ENCODE measurements at places on chromosomes 3 and 15.

GRCh38 chr3:126952261-126952982 is 30.5 kb upstream of the PLXNA1 start:
- no peak for DNase-seq

GRCh38 chr3:136818191-136818768 is 646 bp upstream of the SLC35G2 start:
- DNase-seq = peak; percentile 17

DNA sequence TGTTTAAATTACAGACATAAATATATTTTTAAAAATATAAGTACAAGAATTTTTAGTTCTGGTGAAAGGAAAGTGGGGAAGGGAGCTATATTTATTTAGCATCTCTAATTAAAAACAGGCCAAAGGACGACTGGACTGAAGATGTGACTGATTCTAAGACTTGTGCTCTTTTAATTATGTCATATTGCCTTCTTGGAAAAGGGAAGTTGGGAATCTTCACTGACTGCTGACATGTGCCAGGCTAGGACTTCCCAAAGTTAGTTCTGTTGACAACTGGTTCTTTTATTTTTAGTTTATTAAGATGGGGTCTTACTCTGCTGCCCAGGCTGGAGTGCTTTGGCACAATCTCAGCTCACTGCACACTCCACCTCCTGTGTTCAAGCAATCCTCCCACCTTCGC is 13.5 kb downstream of the CNOT10 start:
- DNase-seq = no peak

GRCh38 chr3:114308830-114309229 is 15.0 kb downstream of the TIGIT start:
- DNase-seq = peak; percentile 56

DNA sequence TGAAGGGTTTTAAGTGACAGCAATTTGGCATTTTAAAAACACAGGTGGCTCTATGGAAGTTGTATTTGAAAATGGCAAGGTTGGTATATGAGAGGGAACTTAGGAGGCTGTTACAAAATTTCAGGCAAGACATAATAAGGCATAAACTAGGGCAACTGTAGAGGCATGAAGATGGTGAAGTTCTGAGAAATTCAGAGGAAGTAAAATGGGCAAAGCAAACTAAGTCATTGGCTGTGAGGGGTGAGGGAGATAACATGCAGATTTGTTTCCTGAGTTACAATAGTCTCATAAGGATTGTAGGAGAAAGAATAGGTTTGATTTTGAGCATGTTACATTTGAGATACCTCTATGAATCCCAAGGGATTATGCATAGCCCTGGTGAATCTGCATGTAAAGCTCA is 302.9 kb upstream of the ARHGEF26 start:
- no peak for DNase-seq

DNA sequence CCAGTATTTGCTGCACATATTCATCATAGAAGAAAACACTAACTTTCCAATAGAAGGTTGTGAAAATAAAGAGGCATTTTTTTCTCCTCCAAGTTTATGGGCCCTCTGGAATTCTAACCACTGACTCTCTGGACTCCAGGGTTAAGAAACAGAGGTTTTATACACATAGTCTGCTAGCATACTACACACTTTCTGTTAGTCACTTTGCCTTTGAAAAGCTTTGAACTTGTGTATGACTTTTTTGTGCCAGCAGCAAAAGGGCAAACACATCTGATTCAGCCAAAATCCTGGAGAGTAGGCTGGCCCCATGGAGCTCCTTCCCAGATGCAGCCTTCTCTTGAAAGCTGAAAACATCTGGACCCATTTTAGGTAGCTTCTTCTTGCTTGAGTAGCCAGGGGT is 6.2 kb downstream of the ZIC4 start:
- no peak for DNase-seq

- no peak for DNase-seq
Measured at GRCh38 chr3:147380977-147381376, 25.4 kb downstream of the ZIC4 start.

DNA sequence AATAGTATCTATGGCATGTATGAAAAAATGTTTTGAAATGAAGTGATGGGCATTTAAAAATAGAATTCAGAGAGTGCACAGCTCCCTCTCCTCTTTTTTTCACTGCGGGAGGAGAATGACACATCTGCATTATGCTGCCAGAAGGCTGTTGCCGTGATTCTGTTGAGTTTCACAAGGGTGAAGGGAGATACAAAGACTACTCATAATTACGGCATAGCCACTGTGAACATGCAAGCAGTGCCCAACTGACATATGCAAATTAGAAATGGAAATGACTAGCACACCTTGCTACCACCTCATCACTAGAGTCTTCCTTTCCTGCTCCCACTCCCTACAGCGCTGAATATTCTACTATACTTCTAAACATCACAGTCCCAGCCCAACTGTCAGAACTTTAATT is 20.1 kb downstream of the IFT57 start:
- DNase-seq = no peak

DNA sequence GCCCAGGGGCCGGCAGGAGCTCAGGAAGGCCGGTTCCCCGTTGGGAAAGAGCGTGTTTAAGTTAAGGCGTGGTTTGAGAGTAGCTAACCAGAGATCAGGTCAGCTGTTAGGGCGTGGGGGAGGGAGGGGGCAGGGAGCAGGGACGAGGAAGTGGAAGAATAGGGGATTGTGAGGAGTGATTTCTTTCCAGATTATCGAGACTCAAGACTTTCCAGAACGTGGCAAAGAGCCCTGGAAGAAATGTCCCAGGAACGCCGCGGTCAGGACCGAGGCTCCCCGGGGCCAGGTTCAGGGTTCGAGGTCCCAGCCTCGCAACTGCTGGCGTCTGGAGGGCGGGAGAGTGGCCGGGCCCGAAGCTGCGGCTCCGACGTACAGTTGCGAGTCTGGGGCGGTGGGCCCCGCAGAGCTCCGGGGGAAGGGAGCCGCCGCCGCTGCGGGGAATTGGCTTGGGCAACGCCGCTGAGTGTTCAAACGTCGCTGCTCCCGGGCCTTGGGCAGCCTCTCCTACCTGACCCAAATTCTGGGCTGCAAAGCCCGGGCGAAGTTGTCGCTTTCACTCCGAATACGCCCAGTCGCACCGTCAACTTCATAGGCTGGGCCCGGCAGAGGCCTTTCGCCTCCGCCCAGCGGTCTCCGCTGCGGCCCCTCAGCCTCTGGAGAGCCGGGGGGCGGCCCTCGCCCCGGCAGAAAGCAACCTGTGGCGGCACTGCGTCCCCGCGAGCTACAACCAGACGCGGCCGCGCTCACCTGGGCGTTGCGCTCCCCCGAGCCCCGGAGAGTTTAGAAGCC is 9.5 kb downstream of the ISL2 start:
- DNase-seq = peak; percentile 44

DNA sequence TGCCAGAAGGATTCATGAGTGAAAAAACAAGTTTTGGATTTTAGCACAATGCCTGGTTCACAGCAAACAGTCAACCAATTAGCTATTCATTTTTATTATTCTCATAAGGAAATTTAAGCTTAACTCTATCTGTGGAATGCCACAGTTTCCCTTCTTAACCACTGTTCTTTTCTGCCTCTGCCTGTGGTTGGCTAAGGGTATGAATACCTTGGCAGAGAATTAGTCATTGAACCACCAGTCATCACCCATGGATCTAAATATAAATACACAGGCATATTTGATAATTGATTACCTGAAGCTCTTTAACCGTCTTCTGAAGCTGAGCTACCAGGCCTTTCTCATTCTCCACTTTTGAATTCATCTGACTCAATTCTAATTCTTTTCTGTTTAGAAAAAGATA is 79.9 kb downstream of the MYH15 start:
- no peak for DNase-seq

- no peak for DNase-seq
Measured at GRCh38 chr3:87996882-87997281, 61.9 kb downstream of the CGGBP1 start.

DNA sequence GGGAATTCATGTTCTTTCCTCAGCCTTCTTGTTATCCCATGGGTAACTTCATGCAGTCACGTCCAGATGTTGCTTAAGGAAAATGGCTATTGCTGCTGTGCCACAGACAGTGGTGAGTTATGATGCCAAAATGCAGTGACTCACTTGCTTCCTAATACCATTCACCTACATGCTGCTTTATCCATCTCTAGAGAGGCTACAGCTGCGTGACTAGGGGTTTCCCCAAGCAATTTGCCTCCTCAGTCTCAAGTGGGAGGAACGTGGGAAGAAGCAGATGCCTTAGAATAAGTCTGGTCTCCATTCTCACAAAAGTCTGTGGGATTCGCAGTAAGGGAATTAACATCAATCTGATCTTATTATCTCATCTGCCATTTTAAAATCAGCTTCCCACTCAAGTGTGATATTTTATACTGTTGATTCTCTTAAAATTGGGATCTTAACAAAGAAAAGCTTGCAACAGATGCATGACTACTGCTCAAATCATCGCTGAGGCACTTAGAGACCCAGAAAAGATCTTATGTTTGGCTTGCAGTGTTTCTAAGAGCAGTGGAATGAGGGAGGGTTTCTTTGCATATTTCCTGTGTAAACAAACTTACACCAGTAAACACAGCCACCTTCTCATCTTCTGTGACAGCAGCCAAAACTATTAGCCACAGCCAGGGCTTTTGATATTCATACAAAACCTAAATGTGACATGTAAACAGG is 62.0 kb upstream of the ACP3 start:
- no peak for DNase-seq

- DNase-seq = peak; percentile 53
Measured at GRCh38 chr15:75732809-75733451, 20.3 kb upstream of the CSPG4 start.

DNA sequence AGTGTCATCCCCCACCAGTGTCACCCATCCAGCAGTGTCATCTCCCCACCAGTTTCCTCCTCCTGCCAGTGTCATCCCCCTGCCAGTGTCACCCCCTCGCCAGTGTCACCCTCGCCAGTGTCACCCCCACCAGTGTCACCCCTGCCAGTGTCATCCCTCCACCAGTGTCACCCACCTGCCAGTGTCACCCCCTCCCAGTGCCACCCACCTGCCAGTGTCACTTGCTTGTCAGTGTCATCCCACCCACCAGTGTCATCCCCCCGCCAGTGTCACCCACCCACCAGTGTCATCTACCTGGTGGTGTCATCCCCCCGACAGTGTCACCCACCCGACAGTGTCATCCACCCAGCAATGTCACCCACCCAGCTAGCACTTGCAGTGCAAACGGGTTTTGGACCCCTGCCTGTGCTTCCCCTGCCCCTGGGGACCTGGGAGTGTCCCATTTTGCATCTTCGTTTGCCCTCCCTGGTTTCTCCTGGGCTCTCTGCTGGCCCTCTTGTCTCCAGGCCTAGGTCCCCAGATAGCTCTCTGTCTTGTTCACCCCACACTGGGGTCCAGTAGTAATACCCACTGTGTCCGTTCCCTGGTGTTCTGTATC is 99.8 kb upstream of the PRR20G start:
- DNase-seq = no peak

DNA sequence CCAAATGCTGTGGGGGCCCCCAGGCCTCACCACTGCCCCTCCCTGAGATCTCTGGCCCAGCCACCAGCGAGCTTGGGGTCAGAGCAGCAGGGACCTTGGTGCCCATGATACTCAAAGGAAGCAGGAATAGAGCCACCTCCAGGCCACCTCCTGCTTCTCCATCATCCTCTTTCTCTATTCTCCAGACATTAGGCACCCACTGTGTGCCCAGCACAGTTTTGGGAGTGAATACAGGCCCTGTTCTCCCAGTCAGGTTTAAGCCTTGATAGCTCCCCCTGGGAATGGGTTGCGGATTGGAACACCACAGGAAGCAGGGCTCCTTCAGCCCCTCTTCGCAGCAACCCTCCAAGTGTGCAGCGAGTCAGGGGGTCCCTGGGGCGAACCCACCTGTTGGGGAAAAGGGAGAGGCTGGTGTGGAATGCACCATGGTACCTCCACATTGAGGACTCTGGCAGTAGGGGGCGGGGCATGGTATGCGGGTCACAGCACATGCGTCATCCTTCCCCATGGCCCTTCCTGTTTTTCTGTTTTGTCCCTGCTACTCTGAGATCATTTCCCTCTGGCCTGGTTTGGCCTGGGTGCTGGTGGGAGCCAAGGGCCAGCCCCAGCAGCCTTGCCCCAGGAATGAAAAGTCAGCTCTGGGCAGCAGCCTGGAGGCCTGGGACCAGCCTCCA is 14.2 kb upstream of the SEMA3B start:
- no peak for DNase-seq

DNA sequence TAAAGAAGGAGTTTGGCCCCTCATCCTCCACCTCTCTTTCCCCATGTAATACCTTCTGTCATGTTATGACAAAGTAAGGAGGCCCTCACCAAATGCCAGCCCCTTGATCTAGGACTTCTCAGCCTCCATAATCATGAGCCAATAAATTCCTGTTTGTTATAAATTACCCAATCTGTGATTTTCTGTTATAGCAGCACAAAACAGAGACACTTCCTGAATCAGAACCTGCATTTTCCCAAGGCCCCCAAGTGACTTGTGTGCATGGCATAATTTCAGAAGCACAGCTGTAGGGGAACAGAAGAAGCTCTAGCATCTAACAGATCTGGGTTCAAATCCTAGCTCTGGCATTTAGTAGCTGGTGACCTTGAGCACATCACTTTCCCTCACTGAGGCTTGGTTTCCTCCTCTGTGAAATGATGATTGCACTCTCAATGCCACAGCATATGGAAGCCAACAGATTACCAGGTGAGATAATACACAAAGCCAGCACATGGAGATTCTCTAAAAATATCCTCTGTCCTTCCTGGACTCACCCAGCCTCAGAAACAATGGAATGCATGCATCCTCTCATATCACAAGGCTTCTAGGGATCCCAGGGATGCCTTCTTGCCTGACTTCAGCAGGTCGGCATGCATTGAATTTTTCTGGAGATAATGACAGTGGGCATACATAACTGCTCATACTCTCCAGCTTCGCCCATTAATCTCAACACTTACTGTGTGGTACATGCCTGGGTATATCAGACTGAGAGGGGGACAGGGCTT is 26.3 kb downstream of the TLNRD1 start:
- DNase-seq = no peak

DNA sequence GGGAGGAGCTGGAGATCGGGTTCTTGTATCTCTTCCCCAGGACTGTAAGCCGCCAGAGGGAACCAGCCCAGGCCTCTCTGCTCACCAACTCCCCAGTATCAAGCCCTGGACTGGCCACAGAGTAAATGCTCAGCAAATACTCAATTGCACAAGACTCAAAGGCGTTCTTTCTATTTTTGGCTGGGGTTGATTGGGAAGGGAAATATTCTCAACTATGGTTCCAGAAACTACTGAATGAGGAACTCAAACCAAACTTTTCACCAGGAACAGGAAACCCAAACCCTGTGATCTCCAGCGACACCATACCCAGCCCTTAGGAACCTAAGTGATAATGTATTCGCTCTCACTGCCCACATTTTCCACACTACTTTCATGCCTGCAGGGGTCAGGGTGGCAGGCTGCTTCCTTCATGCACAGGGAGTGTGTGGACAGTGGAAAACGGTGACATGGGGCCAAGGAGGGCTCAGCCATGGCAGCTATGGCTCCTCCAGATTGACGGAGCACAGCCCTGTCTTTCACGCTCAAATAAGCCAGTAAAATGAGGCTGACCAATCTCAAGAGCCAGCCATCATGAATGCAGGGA is 124.7 kb upstream of the RAD18 start:
- DNase-seq = no peak

- no peak for DNase-seq
Measured at GRCh38 chr3:161171113-161171512, 50.0 kb upstream of the NMD3 start.

- no peak for DNase-seq
Measured at GRCh38 chr3:87084868-87085267, 93.9 kb upstream of the VGLL3 start.

All from activated T-cell treated with anti-CD3 and anti-CD28 coated beads, Interleukin-2, amount 50 U/mL, for 1 hour (primary cell).